ENCODE measurements at places on chromosomes 1 and 21. TPM values are rescaled to one million over a fixed set of nuclear protein-coding genes. Genes with fewer than 3 reads are reported as not detected.

The FAM110D gene
- total RNA-seq: not detected

The MAP3K21 gene
- total RNA-seq: 8.5 TPM

DNA sequence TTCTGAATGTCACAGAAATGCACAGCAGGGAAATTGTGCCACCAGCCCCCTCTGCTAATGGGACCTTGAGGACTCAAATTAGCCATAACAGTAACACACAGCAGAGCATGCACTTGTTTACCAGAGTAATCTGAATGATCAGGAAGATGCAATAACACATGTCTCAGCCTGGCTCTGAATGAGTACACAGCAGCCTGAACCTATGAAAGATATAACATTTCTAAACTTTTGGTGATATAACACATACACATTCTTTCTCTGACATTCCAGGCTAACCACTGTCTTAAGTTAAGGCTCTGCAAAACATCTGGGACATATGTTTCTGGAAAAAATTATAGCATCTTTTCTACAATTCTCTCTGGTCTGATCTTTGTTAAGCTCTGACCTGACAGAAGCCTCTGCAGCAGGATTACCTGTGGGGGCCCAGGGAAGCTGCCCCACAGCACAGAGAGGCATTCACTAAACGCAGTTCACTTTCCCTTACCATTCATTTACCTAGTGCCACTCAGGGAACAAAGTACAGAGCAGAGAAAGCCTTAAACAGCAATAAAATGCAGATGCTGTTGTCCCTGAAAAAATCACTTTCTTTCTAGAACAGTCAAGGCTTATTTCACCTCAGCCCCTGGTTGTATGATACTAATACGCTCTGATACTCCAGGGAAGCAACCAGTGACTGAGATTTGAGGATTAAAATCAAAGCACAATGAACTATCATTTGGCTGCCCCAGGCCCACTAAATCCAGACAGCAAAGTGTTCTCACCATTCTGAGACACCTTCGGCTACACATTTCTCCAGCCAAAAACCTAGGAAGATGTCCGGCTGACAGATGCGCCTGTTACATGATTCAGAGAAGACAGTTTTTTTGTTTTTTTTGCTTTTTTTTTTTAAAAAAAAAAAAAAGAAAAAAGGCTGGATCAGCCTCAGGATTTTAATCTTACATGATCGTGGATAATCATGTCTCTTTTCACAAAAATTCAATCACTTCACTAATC is 54.0 kb upstream of the CNN3 start:
- DNase-seq: no peak

The MAB21L3 gene
- 2.8 TPM for total RNA-seq

The TRABD2B gene
- total RNA-seq: 1.2 TPM

GRCh38 chr1:206143537-206144172 is 26.5 kb upstream of the AVPR1B start:
- no peak for DNase-seq

The CDC20 gene
- total RNA-seq: 1.7 TPM

The BPNT1 gene
- total RNA-seq: 32.2 TPM

DNA sequence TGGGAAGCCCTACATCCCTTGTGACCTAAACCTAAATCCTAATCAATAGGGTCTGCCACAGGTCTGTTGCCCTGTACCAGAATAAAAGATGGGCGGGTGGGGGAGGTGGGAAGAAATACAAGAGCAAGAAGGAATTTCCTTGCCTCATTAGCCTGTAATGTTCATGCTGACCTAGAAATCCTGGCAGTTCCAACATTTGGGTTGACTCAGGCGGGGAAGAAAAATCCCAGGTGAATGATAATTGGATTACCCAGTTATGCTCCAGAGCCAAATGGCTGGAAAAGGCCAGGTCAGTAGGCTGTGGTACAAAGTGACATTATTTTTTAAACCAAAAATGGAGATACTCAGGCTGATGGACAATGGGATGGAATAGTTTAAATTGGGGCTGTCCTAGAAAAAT is 27.3 kb upstream of the A3GALT2 start:
- peak; percentile 52 for DNase-seq

- no peak for DNase-seq
Observed at GRCh38 chr1:54479841-54480524, 68.0 kb upstream of the ACOT11 start.

DNA sequence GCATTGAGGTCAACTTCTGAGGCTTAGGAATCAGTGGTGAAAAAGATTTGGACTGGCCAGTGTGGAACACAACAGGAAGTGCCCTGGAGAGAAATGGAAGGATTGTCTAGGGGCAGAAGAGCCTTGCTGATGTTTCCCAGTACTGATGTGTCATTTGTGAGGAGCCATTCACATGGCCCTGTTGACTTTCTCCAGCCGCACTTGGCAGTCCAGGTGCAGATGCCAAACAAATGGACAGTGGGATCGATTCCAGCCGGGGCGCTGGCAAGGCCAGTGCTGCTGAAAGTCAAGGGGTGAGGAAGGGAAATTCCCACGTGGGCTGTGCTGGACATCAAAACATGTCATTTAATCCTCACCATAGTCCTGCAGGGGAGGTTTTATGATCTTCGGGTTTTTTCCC is 4.9 kb upstream of the TRIM63 start:
- DNase-seq: no peak

The CCSAP gene
- total RNA-seq: 12.0 TPM

All from mammary epithelial cell (primary cell).